Activated CD8-positive, alpha-beta T cell treated with anti-CD3 and anti-CD28 coated beads for 36 hours (primary cell): ENCODE measurements at places on chromosomes 13 and 19.

DNA sequence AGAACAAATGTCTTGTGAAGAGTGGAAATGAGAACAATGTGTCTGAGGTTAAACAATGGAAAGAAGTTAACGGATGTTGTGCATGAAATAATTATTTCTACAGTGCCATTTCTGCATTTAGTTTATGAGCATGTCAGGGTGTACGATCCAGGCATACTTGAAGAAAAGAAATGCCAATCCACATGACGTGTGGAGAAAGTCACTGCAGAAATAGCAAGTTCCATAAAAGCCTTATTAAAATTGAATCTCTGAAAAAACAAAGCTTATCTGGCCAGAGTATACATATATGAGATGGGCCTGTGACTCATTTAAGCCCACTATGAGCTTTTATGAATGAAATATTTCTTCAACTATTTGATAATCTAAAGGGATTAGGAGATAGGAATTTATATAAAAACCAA, 426.1 kb downstream of the EFNB2 start:
- DNase-seq, result no peak

- DNase-seq, result no peak
Measured at GRCh38 chr13:111219280-111219679, 101.2 kb upstream of the TEX29 start.

DNA sequence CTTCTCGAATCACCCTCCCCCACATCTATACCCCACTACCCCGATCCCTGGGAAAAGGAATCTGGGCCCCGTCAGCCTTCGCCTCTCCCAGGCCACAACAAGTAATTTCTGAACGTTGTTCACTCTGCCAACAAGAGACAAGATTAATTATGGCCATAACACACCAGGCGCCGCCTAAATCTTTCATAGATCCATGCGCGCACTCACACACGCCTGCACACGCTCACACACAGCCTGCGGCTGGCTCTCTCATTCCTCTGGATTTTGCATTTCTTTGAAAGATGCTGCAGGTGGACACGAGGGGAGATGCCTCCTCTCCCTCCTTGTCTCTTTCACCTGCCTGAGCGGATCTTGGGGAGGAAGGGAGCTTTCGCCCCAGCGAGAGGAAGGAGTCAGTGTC, 17.1 kb downstream of the ZNRF4 start:
- DNase-seq, result no peak

- DNase-seq, result peak; percentile 95
Measured at GRCh38 chr19:2618611-2619010, 83.9 kb downstream of the GNG7 start.

- DNase-seq, result no peak
Measured at GRCh38 chr13:39494633-39495032, 108.4 kb downstream of the LHFPL6 start.

- DNase-seq, result no peak
Measured at GRCh38 chr19:5615756-5616327, 6.7 kb downstream of the SAFB2 start.

DNA sequence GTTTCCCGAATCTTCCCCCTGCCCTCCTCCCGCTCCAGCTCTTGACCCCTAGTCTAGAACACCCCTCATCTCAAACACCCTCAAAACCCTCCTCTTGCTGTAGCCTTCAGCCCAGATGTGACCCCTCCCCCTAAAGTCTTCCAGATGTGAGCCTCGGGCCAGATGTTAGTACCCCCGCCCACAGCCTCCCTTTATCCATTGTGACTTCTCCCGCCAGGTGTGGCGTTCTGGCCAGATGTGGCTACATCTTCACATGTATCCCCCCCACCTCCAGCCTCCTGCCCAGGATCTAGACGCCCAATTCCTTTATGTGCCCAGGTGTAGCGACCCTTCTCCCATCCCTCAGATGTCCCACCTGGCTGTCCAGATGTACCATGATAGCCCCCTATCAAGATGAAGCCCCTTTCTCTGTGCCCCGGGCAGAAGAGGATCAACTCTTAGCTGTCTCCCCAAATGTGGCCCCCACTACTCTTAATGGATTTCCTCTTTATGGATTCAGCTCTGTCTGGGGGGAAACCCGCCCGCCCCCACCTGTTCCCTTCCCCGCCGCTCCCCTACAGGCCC, 517 bp upstream of the LTBP4 start:
- peak; percentile 45 for DNase-seq

DNA sequence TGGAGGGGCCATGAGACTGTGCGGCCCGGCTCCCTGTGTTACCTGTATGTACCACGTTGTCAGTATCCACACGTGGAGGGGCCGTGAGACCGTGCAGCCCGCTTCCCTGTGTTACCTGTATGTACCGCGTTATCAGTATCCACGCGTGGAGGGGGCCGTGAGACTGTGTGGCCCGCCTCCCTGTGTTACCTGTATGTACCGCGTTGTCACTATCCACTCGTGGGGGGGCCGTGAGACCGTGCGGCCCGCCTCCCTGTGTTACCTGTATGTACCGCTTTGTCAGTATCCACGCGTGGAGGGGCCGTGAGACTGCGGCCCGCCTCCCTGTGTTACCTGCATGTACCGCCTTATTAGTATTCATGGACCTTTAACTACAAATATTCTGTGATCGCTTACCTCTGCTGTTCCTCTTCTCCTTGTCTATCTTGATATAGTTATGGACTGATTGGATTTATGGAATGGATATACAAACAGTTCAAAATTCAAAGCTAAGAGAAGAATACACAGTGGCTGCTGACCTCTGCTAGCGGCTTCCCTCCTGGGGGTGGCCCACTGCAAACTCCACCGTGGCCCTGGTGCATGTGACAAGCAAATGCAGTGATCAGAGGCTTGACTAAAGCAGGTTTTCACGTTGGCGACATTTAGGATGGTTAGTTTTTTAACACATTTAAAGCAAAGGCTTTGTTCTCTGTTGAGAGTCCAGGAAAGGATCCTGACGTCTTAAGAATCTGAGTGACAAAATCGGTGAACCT, 38.7 kb downstream of the ATP11A start:
- no peak for DNase-seq

DNA sequence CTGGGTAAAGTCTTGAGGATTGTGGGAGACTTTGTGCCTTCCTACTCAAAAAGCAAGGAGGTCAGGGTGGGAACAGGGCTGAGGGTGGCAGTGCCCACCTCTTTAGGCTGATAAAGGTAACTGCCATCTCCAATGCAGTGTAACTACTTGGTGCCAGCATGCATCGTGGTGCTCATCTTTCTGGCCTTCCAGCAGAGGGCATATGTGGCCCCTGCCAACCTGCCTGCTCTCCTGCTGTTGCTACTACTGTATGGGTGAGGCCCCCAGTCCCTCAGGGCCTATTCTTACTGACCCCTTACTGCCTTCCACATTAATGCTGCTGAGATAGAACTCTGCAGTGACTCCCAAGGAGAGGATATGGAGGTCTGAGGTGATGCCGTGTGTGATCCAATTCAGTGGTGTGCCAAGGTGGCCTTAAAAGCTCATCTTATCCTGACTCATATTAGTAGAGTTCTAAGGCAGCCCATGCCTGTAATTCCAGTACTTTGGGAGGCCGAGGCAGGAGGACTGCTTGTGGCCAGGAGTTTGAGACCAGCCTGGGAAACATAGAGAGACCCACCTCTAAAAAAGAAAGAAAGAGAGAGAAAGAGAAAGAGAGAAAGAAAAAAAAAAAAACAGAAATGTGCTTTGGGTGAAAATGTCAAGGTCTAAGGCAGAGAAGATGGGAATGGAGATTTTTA, 9.7 kb upstream of the ARHGAP45 start:
- DNase-seq, result no peak

GRCh38 chr19:44718441-44719261, 19.7 kb downstream of the CEACAM16 start:
- no peak for DNase-seq

GRCh38 chr13:107790397-107790796, 424.9 kb downstream of the LIG4 start:
- DNase-seq, result no peak

DNA sequence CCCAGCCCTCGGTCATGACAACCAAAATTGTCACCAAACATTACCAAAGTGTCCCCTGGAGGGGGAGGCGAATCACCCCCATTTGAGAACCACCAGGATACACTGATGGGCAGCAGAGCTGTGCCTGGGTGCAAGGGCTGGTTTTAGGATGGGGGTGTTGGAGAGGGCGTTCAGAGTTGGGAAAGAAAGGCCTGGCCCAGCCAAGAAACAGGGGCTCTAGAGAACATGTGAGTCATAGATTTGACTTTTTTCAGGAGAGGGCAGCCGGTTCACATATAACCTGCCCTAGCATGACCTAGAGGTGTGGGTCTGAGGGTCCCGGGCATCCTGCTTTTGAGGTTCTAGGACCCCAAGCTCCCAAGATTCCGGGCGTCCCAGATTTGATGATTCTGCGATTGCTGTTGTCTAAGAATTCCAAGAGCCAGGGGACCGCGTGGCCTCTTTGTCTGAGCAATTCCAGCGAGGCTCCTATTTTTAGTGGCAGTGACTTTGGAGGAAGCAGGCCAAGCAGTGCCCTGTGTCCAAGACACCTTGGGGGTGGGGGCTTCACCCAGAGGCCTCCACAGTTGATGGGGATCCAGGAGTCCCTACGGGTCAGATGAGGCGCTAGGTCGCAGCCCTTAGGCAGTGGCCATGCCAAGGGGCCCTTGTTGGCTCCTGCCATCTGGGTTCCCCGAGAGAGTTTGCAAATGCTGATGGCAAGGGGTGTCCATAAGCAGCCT, 5.1 kb downstream of the WIZ start:
- no peak for DNase-seq

GRCh38 chr19:49949742-49950589, 11.0 kb downstream of the SIGLEC11 start:
- no peak for DNase-seq

DNA sequence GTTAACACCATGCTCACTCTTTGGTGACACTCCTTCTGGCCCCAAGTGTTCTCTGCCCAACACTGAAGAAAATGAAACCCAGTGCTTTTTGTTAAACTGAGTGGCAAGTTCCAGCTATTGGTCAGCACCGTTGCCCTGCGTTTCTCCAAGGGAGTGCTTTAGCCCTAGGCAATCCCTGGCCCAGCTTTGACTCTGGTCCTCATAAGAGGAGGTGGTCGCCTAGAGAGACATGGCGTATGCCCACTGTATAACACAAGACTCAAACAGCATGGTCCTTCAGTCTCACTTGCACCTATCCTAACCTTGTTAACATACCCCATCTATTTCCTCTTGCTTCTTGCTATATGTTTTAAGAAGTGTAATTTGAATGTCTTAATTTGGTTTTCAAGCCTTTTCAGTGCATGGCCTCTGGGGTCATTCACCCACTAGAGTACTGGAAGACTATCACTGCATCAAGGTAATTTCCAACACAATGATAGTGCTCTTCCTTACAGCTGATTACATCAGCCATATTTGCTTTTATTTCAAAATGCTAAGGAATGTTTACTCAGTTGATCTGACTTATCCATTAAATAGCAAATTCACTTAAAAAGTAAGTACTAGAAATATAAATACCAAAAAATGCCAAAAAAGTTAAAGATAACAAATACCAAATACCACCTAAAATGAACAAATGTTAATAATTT, 190.5 kb upstream of the SOX21 start:
- no peak for DNase-seq

DNA sequence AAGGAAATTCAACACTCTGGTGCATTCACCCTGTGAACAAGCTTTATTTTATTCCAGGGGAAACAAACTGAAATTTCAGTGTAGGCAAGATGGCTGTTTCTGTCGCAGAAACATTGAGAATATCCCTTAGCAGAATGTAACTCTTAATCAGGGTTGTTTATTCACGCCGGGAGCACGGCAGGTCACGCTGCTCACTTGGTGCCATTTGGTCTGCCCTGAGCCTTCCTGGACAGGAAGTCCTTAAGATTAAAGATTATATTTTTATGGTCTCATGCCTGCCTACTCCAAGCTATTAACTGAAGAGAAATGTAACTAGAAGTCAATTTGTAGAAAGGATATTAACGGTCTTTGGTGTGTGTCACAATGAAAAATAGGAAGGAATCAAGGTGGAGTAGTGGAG, 185.3 kb upstream of the ARGLU1 start:
- DNase-seq, result no peak

DNA sequence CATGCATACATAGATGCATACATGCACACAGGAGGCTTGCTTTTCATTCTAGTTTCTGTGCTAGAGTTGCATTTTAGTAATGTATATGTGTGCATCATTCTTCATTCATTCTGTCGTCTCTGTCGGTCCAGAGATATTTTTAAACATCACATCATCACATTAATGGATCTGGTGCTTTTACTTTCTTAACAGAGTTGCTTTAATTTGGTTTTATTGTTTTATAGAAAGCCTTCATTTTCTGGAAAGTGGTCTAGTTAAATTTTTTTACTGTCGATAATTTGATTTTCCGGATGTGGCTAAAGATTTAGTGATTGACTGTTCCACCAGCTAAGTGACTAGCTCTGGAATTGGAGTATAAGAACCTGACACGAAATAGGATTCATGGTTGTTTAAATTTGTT, 16.9 kb downstream of the BIVM start:
- DNase-seq, result no peak

- peak; percentile 59 for DNase-seq
Measured at GRCh38 chr13:27770809-27771208, 21.5 kb upstream of the GSX1 start.

- DNase-seq, result no peak
Measured at GRCh38 chr19:15050639-15051038, 1.4 kb downstream of the CASP14 start.

DNA sequence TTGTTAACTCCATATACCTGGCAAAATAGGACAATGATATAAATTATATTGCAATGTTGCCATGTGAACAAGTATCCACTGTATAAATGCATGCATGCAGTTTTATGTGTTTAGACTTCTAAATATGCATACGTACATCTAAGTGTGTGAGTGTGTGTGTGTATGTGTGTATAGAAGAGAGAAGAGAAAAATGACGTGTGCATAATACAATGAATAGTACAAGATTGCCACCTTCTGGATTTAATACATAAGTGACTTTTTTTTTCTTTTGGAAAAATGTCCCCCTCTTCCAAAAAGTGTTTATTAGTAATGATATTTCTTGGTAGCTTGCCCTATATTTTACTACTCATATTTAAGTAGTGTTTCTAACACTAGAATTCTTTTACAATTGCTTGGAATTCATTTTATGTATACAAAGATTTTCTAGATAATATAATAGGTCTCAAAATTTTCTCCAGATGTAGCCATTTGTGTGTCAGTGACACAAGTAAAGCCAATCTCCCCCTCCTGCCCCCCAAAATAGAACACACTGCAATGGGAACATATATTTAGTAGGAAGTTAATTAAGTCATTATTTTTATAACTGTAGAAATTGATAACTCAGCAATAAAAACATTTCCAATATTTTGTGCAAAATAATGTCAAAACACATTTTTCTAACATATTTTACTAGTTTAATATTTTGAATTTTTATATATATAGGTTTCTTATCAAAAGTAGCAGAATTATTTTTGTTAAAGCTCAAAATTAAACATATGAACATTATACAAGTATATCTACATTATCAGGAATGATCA, 783.3 kb upstream of the ATXN8OS start:
- DNase-seq, result no peak

DNA sequence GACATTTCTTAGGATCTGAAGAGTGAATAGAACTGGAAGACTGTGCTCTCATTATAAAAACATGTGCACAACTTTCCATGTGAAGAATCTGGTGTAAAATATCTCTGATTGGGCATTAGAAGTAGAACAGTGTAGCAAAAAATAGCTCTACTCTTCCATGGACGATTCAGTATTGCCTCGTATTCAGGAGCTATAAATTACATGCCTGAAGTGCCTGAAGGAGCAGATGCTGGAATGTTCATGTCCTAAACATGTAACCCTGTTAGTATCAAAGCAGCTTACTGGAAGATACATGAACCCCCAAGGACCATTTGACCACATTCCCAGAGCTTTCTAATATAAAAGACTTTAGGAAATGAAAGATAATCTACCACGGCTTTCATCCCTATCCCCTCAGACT, 528.9 kb downstream of the DACH1 start:
- DNase-seq, result no peak

GRCh38 chr13:102693776-102694175, 1.1 kb downstream of the METTL21C start:
- DNase-seq, result no peak
